ENCODE measurements at places on chromosomes 2 and 18. TPM values are rescaled to one million over a fixed set of nuclear protein-coding genes. Genes with fewer than 3 reads are reported as not detected.

DNA sequence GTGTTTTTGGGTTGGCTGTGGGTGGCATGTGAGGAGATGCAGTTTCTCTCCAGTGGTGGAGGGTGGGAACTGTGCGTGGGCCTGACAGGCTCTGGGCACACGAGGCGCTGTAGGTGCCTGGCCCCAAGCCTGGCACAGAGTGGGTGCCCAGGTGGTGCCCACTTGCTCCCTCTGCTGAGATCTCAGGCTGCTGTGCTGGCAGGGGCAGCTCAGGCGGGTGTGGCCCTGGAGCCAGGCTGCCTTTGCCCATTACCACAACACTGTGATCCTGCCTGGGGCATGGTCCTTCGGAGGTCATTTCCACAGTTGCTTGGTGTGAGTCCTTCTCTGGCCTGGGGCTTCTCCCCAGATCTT, 20.4 kb downstream of the TSHZ1 start:
- DNase-seq: no peak

GRCh38 chr2:195342061-195342460, 315.0 kb upstream of the SLC39A10 start:
- no peak for DNase-seq

The CRYGC gene
- total RNA-seq: not detected

GRCh38 chr2:102455061-102455670, 17.9 kb upstream of the SLC9A4 start:
- DNase-seq: no peak

- no peak for DNase-seq
Observed at GRCh38 chr2:9206991-9207640, 504 bp downstream of the ASAP2 start.

DNA sequence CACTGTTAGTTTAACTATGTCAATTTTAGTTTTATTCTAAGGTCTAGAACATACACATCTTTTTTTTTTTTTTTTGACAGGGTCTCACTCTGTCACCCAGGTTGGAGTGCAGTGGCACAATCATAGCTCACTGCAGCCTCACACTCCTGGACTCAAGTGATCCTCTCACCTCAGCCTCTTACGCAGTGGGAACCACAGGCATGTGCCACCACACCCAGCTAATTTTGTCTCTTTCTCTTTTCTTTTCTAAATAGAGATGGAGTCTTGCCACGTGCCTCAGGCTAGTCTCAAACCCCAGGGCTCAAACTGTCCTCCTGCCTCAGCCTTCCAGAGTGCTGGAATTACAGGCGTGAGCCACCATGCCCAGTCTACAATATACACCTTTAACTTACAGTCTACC, 69.5 kb upstream of the CHRNA1 start:
- DNase-seq: no peak

Measured in IMR-90 (cell line).